ENCODE measurements at places on chromosomes 4 and X.

- DNase-seq, result no peak
These were observed 40.4 kb upstream of the PGK1 start for GRCh38 chrX:78063687-78064086.

DNA sequence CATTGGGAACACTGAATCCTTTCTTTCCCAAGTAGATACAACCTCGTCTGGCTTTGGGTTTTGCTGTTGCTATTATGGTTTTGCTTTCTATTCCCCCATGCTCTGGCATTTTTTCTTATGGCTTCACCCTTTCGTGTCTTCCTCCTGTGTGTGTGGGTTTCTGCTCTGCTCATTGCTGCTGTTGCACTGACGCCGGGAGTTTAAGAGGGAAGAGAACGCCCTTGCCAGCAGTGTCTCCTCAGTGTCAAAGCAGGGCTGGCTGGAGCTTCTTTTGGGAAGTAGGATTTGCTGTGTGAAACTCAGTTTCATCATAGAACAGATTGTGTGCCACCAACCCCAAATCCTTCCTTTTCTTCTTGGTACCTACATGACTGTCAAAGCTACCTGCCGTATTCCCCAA, 63.7 kb downstream of the CLDN22 start:
- DNase-seq, result no peak

- no peak for DNase-seq
These were observed 42.1 kb downstream of the SMPX start for GRCh38 chrX:21715825-21716224.

- no peak for DNase-seq
These were observed 412 bp downstream of the SLC10A3 start for GRCh38 chrX:154490021-154490413.

- DNase-seq, result no peak
These were observed at the start of gene KLHL4 for GRCh38 chrX:87517571-87518141. Gene KLHL4, plus strand, starts transcription at chrX:87517802. Its CDS starts 92 bp downstream, at chrX:87517894.

GRCh38 chr4:80507507-80507906, 172.0 kb downstream of the CFAP299 start:
- no peak for DNase-seq

GRCh38 chr4:113695328-113696169, 66.0 kb downstream of the CAMK2D start:
- DNase-seq, result no peak

GRCh38 chrX:45766981-45767501, 566.4 kb upstream of the DIPK2B start:
- DNase-seq, result no peak
